A673 (cell line): ENCODE measurements at places on chromosomes 7 and 10. TPM values are rescaled to one million over a fixed set of nuclear protein-coding genes. Genes with fewer than 3 reads are reported as not detected.

DNA sequence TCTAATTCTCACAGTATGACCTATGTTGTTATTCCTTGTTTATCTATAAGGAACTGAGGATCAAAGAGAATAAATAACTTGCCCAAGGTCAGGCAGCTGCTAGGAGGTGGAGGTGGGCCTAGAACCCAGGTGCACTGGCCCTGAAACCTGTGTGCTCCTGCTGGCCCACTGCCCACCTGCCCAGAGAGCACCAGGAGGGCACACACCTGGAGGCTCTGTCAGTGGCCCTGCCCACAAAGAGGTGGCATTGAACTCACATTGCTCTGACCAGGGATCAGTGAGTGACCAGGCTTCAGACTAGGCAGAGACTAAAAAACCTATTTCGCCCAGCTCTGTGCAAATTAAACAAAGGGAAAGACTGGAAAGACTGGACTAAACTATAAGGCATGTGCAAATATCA lies 210.6 kb downstream of the TNS3 start:
- DNase-seq = no peak

- no peak for DNase-seq
Observed at GRCh38 chr7:117090791-117091190, 137.5 kb downstream of the ST7 start.

- DNase-seq = peak; percentile 95
Observed at GRCh38 chr7:108770981-108771745, 201.5 kb downstream of the DNAJB9 start.

DNA sequence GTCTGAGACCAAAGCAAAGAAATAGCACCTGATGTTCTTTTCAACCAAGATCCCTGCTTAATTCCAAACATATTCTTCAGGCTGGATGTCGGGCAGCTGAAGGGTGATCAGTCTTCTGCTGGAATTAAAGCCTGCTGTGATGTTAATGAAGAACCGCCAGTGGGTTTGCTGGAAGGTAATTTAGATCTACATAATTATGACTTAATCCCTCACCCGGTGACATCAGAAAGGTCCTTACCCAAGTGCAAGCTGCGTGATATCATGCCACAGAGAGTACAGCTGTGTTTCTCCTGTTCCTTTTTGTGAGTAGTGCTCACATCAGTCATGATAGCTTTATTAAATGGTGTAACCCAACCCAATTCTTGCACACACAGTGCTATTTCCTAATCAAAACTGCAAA lies 29.1 kb upstream of the LRGUK start:
- DNase-seq = no peak

GRCh38 chr7:36653008-36653662 lies 71.2 kb downstream of the AOAH start:
- no peak for DNase-seq

- DNase-seq = no peak
Observed at GRCh38 chr10:60803433-60803832, 25.2 kb downstream of the CDK1 start.

ATG9B gene
- total RNA-seq = 0.96 and 1.9 TPM in 2 replicates

- DNase-seq = no peak
Observed at GRCh38 chr7:39645482-39646407, 22.4 kb downstream of the RALA start.
